ENCODE measurements at places on chromosomes 2 and 18. TPM values are rescaled to one million over a fixed set of nuclear protein-coding genes. Genes with fewer than 3 reads are reported as not detected.

Gene MAL
- polyA plus RNA-seq: not detected

DNA sequence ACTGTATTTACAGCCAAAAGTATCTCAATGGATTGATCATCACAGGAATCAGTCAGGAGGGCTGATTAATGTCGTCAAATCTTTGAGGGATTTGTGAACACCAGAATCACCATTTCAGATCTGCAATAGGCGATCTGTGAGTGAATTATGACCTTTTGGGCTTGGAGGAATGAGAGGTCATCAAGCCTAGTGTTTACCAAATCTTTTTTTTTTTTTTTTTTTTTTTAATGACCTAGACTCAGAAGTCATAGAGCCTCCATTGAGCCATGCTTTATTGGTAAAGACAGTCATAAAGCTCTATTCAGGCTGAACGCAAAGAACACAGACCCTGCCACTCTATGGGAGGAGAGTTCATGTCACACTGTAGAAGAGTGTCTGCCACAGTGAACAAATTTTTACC, 97.7 kb downstream of the SOCS6 start:
- no peak for DNase-seq

Gene EHD3
- polyA plus RNA-seq: 45.4 TPM

DNA sequence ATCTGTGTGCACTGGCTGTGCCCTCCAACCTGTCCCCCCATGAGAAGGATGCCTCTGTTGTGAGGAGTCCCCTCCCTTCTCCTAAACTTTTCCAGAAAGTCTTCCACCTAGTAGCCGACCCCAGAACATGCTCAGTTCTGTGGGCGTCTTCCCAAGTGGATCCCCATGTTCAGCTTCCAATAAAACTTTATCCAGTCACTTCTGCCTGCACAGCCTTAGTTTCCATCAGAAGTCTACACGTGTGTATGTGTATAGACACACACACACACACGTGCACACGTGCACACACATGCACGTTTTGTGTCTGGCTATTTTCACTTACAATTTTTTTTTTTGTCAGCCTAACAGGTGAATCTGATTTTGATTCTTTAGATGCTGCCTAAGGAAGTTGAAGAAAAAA, 115.1 kb downstream of the RTP5 start:
- DNase-seq: no peak

Gene SLC30A3
- 0.68 TPM for polyA plus RNA-seq

DNA sequence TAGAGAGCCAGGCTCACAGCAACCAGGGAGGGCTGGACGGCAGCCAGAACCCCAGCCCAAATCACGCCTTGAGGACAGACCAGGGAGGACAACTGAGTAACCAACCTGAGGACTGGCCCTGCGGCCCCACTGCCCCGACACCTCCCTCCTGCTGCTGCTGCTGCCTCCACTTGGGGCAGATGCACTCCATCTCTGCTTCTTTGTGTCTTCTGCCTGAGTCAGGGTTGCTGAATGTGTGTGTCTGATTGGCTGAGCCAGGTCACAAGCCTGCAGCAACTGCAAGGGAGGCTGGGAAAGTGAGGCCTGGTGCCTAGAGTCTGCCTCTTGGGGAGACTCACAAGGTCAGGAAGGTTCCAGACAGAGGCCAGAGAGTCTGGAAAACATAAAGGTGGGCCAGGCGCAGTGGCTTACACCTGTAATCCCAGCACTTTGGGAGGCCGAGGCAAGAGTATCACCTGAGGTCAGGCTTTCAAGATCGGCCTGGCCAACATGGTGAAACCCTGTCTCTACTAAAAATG, 83.4 kb downstream of the ZFP36L2 start:
- no peak for DNase-seq

- DNase-seq: no peak
Measured at GRCh38 chr2:199704358-199705238, 146.4 kb downstream of the FTCDNL1 start.

Gene ELOA2
- polyA plus RNA-seq: not detected

Gene KLHL41
- 0.26 TPM for polyA plus RNA-seq

- no peak for DNase-seq
Measured at GRCh38 chr2:28606986-28607441, 111.2 kb downstream of the PLB1 start.

DNA sequence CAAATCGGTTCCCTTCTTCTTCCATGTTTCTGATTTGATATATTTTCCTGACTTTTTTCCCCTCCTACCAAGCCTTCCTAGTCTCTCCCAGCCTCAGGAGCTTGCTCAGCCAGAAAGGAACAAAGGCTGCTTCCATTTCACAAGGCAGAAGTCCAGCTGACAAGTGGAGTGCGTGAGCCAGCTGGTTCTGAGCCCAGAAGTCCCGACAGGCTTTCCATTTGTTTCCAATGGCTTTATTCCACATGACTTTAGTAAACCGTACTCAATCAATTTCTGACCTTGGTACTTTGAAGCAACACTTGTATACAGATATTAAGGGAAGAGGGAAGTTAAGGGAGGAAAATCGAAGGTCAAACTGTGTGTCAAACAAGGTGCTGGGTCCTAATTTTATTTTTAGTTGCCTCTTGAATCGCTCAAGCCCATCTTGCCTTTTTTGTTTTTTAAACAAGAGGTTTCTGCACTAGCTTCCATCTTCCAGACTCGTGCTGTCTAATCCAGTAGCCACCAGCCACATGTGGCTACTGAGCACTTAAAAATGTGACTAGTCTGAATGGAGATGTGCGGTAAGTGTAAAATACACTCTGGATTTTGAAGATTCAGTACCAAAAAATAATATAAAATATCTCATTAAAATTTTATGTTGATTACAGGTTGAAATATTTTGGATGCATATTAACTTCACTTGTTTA, 36.2 kb downstream of the WIPF1 start:
- no peak for DNase-seq

Gene DES
- polyA plus RNA-seq: 0.21 TPM

- no peak for DNase-seq
Measured at GRCh38 chr2:132549935-132550670, 119.9 kb downstream of the LYPD1 start.

Gene CYP20A1
- 10.6 TPM for polyA plus RNA-seq

GRCh38 chr2:193350509-193350908, 1155.8 kb upstream of the TMEFF2 start:
- DNase-seq: no peak

DNA sequence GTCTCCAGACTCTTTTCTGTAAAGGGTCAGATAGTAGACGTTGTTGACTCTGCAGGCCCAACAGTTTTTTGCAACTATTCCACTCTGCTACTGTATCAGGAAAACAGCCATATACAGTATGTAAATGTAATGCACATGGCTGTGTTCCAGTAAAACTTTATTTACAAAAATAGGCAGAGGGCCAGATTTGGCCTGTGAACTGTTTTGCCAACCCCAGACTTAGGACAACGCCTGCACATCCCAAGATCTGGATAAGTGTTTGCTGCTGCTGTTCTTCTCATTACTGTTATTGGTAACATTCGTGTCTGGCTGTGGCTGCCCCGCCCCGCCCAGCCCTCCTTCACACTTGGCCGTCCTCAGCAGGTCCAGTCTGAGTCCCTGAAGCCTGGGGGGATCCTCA, 94.6 kb upstream of the MCFD2 start:
- no peak for DNase-seq

Gene SELENOI
- 6.2 TPM for polyA plus RNA-seq

DNA sequence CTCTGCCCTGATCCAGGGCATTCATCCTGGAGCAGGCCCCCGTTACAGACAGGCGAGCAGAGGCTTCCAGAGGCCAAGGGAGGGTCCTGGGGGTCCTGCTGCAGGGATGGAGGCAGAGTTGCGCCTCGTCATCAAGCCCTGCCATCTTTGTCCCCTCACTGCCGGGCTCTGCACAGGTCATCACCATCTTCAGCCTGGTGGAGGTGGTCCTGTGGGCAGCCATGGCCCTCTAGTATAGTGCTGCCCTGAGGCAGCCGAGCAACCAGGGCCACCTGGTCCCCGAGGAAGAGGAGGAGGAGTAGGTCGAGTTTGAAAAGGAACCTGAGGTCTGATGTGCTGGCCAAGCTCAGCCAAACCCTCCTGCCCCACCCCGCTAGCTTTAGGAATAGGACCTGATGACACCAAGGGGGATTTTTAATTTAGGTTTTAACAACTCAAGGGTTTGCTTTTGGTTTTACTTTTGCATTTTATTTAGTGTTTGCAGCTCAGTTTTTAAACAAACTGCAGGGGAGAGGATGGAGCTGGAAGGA, 8.8 kb upstream of the ALPI start:
- DNase-seq: peak; percentile 21

Gene TMEM17
- polyA plus RNA-seq: 8.6 TPM

GRCh38 chr2:26936855-26937254, 33.6 kb upstream of the MAPRE3 start:
- DNase-seq: no peak

Gene NLRC4
- polyA plus RNA-seq: 0.02 TPM
